ENCODE measurements at places on chromosomes 6 and 20.
A peak's percentile ranks its signal among the peaks of the same experiment; 100 is the strongest.

DNA sequence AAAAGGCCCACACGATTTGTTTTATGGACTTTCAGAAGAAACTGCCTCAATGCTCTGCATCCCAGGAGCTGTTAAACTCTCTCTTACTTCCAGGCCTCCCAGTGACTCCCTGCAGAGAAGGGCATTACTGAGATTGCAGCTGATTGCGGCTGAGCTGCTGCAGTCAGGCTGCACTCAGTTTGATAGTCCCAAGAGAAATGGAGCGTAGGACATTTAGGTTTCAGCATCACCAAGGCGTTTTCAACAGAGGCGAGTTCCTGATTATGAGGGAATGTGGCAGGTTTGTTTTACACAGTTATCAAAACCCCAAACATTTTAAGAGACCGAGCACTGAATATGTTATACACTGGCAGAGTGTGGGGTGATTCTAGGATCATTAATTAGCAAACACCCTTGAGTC is 145.6 kb downstream of the TBX18 start:
- DNase-seq: no peak

DNA sequence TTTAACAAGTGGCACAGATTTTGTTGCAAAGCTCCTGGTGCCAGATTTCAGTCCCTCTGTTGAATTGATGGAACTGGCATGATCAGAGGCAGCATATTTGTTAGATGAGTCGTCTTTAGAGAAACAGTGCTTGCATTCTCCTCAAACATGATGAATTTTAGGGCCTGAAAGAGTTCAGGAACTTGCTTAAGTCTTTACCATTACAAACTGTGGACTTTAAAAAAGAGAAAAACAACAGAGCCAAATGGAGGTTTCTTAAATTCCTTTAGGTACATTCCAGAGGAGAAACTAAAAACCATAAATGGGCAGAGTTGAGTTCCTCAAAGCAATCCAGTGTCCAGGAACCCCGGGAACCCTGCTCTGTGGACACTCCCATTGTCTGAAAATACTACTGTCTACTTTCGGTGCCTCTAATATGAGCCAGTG is 2.5 kb downstream of the GTF2H5 start:
- no peak for DNase-seq

DNA sequence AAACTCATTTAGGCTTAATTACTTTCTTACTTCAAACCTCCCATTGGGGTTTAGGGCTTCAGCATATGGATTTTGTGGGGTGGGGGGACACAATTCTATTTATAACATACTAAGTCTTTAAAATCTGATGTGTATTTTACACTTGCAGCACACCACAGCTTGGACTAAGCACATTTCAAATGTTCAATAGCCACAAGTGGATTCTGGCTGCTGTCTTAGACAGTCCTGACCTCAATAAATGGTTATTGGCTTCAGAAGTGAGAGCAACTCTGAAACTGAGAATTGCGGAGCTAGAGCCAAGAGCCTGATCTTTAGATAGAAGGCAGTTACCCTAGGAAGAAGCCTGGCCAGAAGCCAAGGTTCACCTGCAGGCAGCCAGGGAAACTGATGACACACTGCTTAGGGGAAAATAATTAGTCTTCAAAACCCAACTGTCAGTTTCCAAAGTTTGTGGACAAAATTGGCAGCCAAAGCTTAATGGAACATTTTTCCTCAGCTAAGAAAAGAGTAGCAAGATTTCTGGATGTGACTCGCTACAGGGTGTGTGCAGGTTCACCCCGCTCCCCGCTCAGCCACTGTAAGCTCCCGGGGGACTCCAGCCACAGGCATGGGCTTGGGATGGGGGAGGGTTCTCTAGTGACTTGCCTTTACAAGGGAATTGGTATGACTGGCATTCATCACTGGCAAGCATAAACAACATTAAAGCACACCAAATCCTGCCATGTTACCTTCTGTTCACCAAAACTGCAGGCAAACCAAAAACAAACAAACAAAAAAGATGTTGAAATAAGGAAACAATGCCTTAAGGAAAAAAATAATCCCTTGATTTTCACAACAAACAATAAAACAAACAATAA is 219.8 kb downstream of the TFAP2A start:
- no peak for DNase-seq

GRCh38 chr20:41782730-41783406 is 164.7 kb upstream of the CHD6 start:
- no peak for DNase-seq

GRCh38 chr6:13762611-13763441 is 51.2 kb upstream of the RANBP9 start:
- peak; percentile 84 for DNase-seq

DNA sequence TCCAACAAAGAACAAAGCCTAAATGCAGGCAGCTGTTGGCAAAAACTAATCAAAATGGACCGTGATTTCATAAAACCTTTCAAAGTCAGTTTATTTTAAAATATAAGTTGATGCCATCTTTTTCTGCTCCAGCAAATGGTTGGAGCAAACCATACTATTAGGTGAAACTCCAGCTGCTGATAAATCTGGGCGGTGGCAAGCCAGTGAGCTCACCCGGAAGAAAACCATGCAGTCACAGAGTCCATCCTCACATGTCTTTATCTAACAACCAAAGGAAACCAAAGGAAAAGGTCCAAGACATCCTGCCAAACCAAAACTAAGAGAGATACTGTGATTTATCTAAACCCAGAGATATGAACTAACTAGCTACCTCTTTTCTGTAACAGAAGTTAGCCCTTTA is 72.6 kb downstream of the HIVEP2 start:
- DNase-seq: no peak

DNA sequence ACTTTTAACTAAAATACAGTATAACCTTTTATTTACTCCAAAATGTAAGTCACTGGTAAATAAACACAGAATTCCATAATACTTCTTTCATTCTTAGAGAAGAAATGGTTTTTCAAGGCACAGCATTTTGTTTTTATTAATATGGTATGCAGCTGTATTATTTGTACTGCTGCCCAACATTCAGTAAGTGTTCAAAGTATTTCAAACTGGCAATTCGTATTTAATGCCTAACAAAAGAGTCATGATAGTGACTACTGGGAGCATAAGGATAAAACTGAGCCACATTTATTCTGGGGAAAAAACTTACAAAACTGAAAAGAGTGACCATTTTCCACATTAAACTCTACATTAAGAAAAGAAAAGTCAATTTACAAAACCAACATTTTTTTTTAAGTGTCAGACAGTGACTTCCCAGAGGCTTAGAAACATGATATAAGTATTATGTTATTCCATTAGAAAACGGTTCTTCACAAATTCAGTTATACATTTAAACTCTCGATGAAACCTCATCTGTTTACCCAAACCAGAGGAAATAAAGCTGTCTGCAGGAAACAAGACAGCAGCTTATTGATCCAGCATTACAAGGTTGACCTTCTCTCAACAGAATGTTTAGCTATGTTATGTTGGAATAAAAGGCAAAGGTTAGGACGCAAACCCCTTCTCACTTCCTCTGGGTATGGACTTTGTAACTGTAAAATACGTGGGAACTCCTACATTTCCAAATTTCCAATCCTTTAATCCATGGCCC is 24.3 kb downstream of the EPB41L2 start:
- no peak for DNase-seq

DNA sequence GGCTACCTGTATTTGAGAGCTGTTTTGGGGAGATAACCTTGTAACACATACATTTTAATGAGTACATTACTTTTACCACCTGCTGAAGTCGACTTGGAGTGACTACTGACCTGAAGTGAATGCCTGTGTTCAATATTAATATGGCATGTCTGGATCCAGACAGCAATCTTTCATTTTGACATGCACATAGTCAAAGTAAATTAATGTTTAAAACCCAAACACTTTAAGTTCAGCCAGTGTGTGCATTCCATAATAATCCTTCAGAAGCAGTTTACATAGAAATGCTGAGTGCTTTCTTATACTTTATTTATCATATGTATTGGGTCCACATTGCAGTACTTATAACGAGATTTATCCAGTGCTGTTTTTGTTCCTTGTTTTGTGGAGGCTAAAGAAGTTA is 38.0 kb downstream of the CDKAL1 start:
- DNase-seq: no peak

- no peak for DNase-seq
Observed at GRCh38 chr20:39489986-39490560, 527.9 kb downstream of the DHX35 start.

DNA sequence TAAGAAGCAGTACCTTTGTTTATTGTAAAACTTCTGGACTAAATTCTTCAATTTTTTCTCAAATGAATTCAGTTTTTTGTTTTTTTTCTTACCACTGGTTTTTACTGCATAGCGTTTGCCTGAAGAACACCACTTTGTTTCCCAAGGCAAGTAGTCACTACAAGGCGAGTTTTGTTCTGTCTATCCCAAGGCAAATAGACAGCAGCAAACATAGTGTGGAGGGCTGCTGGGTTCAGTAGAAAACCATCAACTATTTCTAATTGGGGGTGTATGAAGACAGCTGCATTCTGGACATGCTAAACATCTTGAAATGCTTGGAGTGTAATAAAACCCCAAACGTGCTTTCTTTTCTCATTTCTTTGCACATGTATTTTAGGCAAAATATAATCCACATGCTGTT is 197.4 kb downstream of the ESR1 start:
- DNase-seq: no peak

GRCh38 chr20:60664106-60664505 is 588.0 kb upstream of the CDH4 start:
- DNase-seq: no peak

DNA sequence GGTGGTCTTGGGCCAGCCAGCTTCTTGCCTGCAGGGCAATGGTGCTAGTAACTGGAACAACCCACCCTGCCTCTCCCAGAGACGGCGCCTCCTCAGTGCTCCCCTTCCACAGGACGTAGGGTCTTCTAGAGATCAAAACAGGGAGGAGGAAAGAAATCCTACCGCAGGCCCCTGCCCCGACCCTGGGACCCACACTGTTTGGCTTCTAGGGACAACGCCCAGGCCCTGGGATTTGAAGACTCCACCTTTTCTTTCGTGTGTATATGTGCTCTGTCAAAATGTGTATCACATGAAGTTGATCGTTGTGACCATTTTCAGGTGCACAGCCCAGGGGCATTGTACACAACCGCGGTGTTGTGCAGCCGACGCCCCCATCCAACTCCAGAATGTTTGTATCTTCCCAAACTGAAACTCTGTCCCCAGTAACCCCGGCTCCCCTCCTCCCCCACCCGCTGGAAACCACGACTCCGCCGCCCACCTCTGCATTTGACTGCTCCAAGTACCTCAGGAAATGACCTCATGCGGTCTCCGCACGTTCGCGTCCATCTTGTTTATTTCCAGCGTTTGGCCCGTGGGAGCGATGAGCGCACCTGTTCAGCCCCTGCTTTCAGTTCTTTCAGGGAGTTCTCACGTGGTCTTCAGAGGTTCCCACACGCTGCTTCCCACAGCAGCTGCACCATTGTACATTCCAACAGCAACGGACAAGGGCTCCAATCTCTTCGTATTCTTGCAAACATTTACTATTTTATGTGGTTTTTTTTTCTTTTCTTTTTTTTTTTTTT is 3.4 kb upstream of the BHLHE23 start:
- peak; percentile 99 for DNase-seq
